NCI-H2081 (cell line): ENCODE measurements at places on chromosomes 3 and 15.

DNA sequence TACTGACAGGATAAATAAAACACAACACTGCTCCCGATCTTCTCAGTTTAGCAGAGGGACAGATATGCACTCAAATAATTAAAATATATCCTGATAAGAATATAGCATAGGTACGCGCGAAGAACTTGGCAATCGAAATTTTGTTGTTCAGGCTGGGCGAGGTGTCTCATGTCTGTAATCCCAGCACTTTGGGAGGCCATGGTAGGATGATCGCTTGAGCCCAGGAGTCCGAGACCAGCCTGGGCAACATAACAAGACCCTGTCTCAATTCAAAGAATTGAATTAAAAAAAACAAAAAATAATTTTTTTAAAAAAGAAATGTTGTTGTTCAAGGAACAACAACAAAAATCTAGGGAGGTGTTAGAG, 7.6 kb downstream of the B2M start:
- no peak for DNase-seq

- DNase-seq, result no peak
Measured at GRCh38 chr3:16357186-16358121, 92.4 kb downstream of the OXNAD1 start.

DNA sequence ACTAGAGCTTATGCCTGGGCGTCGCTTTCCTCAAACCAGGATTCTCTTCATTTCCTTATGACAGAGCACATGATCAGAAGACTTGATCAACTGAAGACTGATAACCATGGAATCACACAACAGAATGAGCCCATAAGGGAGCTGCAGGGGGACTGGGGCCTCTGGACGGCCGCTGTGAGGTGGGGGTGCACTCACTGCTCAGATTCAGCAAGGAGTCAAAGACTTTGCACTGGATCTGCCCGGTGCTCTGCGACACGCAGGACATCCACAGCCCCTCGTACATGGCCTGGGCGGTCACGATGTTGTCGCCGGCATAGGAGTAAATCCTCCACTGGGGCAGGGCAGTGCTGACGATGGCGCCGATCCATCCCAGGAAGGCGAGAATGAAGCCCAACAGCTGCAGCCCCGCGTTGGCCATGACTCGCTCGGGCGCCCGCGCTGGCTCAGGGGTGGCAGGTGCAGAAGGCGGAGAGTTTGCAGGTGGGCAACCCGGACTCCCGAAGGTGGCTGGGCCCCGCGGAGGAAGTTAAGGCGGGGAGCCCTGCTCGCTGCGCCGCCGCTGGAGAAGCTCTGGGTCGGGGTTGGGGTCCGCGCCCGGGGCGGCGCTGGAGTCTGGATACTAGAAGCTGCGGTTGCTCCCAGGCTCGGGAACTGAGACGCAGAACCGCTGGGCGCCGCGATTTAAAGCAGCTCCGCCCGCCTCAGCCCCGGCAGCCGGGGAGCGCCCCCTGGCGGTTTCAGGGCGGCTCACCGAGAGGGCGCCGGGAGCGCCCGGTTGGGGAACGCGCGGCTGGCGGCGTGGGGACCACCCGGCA, at the start of gene CLDN1:
Gene CLDN1, minus strand, starts transcription at position 658 of the 815 bp plus-strand sequence. Its CDS starts 240 bp downstream, at position 418.
- DNase-seq, result peak; percentile 73

- DNase-seq, result no peak
Measured at GRCh38 chr3:76264911-76265310, 479.6 kb upstream of the ZNF717 start.

DNA sequence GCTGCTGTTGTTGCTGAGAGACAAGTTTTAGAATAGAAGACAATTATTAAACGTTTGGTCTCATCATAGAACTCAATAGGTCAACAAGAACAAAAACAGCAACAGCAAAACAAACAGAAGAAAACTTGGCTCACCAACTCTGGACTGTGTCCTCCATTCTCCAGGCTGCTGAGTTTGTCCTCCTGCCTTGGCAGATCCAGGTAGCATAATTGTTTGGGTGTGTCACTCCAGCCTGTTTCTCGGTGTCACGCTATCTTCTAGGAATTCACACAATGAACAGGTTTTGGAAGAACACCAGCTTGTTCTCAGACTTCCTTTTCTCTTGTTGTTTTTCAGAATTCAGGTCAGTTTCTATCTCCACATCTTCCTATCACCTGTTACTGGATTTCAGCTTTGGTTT, 34.7 kb downstream of the ARRDC4 start:
- DNase-seq, result no peak

GRCh38 chr3:139555249-139555648, 15.7 kb upstream of the RBP1 start:
- DNase-seq, result no peak

DNA sequence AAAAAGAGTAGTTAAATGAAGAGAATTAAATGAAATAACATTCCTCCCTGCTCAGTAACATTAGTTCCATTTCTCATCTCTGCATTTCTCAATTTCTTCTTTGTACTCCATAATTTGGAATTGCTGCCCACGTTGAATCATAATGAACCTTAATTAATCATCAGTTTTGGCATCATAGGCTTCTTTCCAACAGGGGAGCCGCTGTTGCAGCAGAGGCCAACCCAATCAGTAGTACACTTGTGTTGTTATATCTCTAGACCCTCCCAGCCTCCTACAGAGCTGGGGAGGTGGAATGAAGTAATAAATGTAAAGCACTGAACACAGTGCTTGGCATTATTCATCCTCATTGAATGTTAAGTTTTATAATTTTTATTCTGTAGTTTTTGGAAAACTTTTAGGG, 240.7 kb downstream of the CHST2 start:
- peak; percentile 36 for DNase-seq
